ENCODE measurements at places on chromosomes 12 and 14.

- DNase-seq: no peak
Observed at GRCh38 chr14:24439830-24440605, 2.6 kb downstream of the SDR39U1 start.

DNA sequence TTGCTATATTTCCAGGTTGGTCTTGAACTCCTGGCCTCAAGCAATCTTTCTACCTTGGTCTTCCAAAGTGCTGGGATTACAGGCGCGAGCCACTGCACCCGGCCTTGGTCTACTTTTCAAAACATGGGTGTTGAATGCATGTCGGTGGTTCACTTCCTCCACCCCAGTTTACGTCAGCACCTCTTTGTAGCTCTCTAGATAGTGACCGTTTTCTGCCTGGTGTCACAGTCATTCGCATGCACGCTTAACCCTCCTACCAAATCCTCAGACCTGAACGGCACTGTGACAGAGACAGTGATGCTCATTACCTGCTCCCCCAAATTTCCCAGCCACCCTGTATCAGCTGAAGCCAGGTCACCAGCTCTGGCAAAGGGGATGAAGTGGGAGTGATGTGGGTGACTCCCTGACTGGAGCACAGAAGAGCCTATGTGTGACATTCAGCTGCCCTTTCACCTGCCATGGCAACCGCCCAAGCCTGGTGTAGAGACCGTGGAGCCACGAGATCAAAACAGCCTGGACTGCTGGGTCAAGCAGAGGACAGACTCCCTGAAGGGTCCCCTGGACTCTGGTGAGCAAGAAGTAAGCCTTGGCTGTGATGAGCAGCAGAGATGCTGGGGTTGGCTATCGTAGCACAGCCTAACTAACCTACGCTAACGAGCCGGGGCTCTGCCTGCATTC, 66.2 kb upstream of the GPR68 start:
- no peak for DNase-seq

GRCh38 chr12:11920231-11920630, 150.5 kb upstream of the BCL2L14 start:
- peak; percentile 16 for DNase-seq

- no peak for DNase-seq
Observed at GRCh38 chr12:29655861-29656260, 127.9 kb downstream of the TMTC1 start.
